ENCODE measurements at places on chromosomes 16 and 17.
A peak's percentile ranks its signal among the peaks of the same experiment; 100 is the strongest.

- DNase-seq, result no peak
Measured at GRCh38 chr16:53456625-53457024, 22.4 kb downstream of the RBL2 start.

GRCh38 chr17:44223541-44224071, 4.1 kb upstream of the UBTF start:
- DNase-seq, result peak; percentile 56

- DNase-seq, result no peak
Measured at GRCh38 chr16:20675488-20676267, 21.8 kb downstream of the ACSM1 start.

GRCh38 chr16:89861648-89862047, 11.7 kb upstream of the TCF25 start:
- no peak for DNase-seq

DNA sequence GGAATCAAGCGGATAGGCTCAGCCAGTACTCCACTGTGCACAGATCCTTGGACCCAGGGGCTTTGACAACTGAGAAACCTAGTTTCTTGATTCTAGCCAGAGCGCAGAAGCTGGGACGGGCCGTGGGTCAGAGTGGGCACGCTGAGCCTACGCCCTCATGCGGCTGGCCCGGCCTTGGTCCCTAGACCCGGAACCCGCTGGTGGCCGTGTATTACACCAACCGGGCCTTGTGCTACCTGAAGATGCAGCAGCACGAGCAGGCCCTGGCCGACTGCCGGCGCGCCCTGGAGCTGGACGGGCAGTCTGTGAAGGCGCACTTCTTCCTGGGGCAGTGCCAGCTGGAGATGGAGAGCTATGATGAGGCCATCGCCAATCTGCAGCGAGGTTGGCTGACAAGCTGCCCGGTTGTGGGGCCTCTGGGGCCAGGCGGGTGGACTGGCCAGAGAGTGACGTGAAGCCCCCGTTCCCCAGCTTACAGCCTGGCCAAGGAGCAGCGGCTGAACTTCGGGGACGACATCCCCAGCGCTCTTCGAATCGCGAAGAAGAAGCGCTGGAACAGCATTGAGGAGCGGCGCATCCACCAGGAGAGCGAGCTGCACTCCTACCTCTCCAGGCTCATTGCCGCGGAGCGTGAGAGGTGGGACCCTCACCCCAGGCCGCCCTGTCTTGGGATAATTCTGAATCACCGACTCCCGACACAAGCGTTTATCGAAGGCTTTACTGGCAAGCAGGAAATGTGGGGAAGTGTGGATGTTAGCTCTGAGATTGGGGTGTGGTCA, 946 bp downstream of the STUB1 start:
- peak; percentile 28 for DNase-seq

- DNase-seq, result peak; percentile 71
Measured at GRCh38 chr17:59786536-59787319, 79.3 kb downstream of the VMP1 start.

- no peak for DNase-seq
Measured at GRCh38 chr16:74325641-74326040, 29.0 kb downstream of the PSMD7 start.

GRCh38 chr16:74560912-74561311, 46.0 kb downstream of the GLG1 start:
- DNase-seq, result no peak

- no peak for DNase-seq
Measured at GRCh38 chr16:67773099-67773498, 33.3 kb downstream of the RANBP10 start.

DNA sequence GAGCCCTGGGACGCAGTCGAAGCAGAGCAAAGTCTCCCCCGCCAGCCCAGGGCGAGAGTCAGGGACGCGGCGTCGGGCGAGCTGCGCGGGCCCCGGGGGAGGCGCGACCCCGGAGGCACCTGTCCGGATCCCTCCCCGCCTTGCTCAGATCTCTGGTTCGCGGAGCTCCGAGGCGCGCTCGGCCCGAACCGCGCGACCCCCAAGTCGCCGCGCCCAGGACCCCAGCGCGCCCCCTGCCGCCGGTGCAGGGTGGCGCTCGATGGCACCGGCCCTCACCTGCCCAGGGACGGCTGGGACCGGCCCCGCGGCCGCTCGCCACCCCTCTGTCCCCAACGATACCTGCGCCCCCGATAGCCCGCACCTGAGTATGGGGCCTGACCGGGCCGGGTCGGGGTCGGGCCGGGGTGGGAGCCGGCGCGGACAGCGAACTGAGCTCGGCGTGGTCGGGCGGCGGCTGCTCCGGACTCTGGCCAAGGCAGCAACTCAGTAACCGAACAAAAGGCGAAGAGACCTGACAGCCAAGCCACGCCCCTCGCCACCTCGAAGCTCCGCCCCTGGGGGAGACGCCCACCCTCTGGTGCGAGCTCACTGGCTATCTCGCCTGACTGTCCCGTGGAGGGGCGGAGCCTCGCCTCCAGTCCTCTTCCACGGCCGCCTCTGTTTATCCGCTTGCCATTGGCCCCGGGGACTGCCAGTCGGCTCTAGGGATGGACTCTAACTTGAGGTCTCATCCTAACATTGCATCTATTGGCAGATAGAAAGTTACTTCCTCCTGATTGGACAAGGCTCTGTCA, at the start of gene JUP:
TSS of gene JUP (minus strand) at position 485 of the 794 bp plus-strand sequence. CDS start 14,857 bp downstream, outside the sequence.
- DNase-seq, result peak; percentile 99

GRCh38 chr17:76968707-76969597, 100.7 kb downstream of the MGAT5B start:
- no peak for DNase-seq

DNA sequence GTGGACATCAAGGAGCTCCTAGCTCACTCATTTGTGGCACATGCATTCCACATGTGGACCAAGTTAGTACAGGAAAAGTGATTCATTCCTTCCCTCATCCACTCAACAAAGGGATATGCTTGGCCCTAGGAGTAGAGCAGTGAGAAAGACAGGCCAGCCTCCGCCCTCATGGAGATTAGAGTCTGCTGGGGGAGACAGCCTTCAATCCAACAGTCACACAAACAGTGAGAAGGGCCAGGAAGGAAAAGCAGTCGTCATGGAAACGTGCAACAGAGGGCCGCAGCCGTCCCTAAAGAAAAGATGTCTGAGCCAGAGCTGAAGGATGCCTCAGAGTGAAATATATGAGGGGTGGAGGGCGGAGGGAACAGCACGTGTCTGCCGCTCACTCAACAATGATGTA, 109.9 kb downstream of the VPS53 start:
- no peak for DNase-seq

DNA sequence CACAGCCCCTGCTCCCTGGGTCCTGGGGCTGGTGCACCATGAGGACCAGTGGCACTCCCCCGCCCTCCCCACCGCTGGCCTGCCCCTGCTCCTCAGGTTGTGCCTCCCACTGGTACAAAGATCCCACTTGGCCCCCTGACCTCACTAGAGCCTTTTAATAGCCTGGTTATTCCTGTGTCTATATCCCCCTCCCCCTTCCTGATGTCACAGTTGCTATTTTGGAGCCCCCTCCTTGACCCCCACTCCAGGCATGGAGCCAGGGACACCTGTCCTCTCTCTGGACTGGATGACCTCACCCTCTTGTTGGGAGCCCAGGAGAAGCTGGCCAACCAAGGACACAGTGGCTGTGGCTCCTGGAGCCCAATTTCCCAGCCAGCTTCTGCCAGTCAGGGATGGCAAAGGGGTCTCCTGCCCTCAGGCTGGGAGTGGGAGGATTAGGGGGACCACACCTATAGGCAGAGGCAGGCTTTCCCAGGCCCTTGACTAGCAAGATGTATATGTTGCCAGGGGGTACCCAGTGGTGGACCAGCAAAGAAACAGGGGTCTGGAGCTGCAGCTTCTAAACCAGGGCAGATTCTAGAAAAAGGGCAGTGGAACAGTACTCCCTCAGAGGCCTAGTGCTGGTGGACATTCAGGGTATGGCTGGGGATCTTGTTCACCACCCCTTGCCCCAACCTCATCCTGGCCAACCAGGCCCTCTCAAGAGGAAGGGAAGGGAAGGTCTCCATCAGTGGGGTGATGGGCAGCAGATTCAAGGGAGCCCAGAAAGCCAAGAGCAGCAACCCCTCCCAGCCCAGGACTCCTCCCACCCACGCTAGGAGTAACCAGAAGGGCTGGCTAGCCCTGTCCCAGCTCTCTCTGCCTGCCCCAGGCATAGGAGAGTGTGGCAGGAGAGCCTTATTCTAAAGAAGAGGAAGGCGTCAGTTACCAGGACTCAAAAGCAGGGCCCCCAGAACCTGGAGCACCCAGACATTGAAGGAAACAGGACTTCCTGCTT, 10.9 kb downstream of the HDAC5 start:
- no peak for DNase-seq

DNA sequence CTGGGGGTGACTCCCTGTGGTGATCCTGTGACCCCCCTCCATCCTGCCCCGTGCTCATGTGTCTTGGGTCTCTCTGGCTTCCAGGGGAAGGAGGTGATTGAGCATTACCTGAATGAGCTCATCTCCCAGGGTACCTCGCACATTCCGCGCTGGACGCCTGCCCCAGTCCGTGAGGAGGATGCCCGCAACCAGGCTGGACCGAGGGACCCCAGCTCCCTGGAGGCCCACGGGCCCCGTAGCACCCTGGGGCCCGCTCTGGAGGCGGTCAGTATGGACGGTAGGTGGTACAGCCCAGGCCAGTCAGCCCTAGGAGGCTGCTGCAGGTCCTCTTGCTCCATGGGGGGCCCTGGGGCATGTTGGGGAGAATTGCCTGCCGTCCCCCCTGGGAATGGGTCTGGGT, 33.6 kb downstream of the SEC14L5 start:
- no peak for DNase-seq

- DNase-seq, result no peak
Measured at GRCh38 chr17:35566968-35567367, 6.3 kb upstream of the SLFN14 start.

DNA sequence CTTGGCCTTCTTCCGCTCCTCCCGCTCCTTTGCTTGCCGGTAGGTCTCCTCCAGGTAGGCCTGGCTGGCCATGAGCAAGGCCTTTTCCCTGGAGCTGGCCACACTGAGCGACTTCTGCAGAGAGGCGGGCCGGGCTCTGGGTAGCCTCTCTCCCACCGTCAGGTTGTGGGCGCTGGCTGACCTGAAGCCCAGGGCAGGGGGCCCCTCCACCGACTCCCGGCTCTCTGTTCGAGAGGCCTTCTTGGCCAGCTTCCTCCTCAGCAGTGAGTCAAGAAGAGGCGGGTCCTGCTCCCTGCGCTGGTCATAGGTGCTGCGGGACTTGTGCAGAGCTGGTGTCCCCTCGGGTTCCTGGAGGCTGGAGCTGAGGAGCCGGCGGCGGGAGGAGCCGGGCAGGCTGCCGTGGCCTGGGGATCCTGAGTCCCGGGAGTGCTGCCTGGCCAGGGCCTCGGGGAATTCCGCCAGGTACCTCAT, 12.8 kb downstream of the GPR179 start:
- no peak for DNase-seq

DNA sequence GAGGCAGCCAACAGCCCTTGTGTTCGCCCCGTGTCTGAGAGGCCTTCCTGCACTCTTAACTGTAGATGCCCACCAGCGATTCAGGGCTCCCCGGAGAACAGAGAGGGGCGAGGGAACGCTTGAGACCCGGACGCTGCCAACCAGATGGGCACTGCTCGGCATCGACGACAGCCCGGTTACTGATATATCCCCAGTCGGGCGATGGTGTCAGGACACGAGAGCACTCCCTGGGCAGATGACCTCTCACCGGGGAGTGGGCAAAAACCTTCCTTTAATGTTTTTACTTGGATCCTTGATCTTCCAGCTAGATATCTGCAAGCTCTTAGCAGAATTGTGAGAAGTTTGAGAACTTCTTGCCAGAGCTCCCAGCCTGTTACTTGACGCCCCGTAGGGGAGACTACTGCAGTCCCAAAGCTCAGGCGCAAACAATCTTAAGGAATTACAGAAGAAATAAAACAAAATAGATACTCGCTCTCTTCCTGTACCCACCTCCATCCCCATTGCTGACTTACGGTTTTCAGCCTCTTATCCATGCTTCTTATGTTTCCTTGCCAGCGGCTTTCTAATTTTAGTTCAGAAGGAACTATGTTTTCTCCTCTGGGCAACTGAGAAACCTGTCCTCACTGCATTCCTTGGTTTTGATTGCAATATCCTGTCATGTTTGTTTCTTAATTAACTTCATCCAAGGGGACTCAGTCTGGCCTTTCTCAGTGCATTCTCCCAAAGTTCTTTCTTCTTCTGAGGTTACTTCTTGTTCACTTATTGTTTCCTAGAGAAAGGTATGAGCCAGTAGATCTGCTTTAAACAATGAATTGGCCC, 845 bp downstream of the SP2 start:
- DNase-seq, result no peak

DNA sequence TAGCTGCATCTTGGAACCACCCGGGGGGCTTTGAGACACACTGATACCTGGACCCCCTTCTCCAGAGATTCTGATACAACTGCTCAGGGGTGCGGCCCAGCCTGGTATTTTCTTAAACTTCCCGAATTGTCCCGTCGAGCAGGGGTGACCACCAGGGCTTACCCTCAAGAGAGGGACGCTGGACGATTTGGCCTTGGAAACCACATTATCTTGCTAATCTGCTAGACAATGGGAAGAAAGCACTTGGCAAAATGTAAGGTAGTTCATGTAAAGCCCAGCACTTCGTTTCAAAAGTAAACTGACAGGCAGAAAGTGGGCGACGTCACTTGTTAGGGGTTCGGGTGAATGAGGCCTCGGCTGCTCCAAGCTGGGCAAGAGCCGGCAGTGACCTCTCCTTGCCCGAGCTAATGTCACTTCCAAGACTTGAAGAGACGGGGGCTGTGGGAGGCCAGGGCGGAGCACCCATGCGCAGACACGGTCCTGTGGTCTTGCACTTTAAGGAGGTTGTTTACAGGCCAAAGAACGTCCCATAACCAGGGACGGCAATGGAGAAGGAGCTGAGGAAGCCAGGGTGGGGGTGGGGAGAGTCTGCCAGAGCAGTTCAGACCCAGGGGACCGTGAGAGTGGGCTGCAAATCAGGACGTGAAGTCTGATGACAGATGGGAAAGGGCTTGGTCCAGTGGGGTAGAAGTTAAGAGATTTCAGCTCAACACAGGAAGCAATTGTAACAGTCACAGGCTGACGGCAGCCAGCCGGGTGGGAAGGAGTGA, 152.7 kb upstream of the GSE1 start:
- no peak for DNase-seq

DNA sequence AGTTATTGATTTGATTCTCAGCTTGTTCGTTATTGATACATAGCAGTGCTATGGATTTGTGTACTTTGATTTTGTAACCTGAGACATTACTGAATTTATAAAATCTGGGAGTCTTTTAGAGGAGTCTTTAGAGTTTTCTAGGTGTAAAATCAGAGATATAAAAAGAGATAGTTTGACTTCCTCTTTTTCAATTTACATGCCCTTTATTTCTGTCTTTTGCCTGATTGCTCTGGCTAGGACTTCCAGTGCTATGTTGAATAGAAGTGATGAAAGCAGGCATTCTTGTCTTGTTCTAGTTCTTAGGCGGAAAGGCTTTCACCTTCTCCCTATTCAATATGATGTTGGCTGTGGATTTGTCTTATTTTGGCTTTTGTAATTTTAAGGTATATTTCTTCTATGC, 106.2 kb downstream of the PHKB start:
- no peak for DNase-seq
